ENCODE measurements at places on chromosomes 3 and 15.

DNA sequence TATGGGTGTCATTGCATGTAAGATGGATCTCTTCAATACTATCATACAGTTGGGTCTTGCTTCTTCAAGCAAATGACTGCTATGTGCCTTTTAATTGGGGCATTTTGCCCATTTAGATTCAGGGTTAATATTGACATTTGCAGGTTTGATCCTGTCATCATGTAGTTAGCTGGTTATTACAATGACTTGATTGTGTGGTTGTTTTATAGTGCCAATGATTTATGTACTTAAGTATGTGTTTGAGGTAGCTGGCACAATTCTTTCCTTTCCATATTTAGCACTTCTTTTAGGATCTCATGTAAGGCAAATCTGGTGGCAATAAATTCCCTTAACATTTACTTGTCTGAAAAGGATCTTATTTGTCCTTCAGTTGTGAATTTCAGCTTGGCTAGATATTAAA, 267.5 kb downstream of the VGLL3 start:
- DNase-seq: no peak

- DNase-seq: no peak
These were observed 22.5 kb downstream of the GPD1L start for GRCh38 chr3:32128936-32129335.

GRCh38 chr3:16456784-16457415, 56.6 kb downstream of the RFTN1 start:
- DNase-seq: no peak

DNA sequence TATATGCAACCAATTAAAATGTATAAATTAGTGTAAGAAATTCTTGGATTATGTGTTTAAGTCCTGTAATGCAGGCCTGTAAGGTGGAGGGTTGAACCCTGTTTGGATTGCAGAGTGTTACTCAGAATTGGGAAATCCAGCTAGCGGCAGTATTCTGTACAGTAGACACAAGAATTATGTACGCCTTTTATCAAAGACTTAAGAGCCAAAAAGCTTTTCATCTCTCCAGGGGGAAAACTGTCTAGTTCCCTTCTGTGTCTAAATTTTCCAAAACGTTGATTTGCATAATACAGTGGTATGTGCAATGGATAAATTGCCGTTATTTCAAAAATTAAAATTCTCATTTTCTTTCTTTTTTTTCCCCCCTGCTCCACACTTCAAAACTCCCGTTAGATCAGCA, 65.4 kb upstream of the ACAD9 start:
- DNase-seq: no peak

GRCh38 chr3:140994316-140994715, 52.7 kb downstream of the SLC25A36 start:
- DNase-seq: no peak

DNA sequence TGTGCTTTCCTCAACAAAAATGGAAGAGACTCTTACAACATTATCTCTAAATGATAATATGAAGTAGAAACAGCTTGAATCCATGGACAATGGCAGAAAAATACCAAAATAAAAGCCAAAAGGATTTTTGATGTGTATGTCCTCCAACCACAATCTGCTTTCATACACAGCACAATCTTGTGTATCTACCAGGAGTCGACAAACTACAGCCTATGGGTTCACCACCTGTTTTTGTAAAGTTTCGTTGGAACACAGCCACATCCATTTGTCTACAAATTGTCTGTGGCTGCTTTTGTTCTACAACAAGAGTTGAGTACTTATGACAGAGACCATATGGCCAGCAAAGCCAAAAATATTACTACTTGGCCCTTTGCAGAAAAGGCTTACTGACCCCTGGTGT, 88.7 kb upstream of the UBE2E2 start:
- no peak for DNase-seq

DNA sequence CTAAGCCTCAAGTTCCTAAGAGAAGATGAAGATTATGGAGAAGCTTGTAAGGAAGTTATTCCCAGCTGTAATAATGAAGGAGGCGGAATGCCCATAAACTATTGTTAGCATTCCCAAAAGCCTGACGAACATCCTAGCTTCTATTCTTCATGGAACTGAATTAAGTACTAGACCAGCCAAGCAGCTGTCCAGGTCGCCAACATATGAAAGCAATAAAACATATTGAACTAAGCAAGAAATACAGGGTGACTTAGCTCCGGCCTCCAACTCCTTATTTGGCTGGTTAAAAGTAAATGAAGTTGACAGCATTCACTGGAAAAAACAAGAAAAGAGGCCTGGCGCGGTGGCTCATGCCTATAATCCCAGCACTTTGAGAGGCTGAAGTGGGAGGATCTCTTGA, 174.0 kb upstream of the TPM1 start:
- no peak for DNase-seq

DNA sequence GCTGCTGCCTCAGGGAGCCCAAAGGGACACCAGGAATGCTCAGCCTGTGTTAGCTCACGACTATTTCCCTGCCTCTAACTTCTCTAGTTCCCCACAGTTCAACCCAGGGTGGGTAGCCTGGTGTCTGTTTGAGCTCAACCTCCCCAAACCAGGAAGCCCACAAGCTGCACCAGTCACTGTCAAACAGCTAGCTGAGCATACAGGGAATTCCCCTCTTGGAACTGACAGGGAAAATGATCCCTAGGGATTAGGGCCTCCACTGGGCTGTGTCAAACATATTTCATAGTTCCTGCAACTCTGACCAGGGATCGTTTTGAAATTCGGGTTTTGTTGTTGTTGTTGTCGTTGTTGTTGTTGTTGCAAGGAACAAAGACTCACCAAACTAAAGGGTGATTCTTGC, 147.1 kb upstream of the ICE2 start:
- no peak for DNase-seq

DNA sequence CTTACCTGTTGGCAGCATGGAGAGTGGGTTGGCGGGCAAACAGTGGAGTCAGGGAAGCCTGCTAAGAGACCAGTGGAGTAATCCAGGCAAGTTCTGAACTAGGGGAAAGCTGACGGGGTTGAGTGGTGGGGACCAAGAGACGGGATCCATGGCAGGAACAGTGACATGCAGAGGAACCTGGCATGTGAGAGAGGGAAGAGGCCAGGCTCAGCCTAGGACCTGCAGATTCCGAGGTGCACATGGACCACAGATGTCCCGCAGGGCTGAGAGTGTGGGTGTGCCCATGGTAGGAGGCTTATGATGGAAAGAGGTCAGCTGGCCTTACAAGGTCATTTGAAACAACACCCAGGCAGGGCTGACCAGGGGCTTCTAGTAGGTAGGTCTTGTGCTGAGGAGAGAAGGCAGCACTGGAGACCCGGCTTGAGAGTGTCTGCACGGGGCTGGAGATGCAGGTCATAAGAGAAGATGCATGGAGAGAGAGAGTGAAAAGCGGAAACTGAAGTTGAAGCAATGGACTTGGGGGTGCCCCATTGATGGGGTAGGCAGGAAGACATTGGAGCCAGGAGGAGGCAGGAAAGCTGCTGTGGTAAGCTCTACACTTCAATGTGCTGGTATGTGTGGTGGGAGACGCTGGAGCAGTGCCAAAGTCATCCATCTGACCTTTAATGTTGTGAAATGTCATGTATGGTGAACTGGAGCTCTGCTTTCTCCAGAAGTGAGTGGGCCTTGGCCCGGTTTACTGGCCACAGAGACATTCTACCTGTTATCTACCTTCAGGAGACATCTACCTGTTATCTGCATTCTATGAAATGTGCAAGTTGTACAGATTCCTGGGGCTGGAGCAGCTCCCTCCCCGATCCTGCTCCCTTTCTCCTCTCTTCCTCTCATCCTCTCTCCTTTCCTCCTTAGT, 4.6 kb downstream of the SPSB4 start:
- DNase-seq: no peak

DNA sequence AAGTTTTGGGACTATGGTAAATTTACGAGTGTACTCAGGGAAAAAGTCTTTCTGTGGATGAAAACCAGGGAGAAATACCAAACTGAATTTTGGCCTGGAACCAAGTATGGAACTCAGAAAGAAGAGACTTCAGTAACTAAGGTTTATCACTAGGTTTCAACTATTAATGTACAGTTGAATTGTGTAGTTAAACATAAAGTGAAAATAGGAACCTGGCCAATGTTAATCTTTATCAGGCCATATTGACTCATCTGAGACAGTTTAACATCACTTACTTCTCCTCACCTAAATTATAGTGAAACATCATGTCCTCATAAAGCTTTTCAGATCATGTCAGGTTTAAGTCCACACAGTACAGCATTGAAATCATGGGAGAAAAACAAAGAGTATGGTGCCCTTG, 197.7 kb downstream of the LSAMP start:
- DNase-seq: no peak

DNA sequence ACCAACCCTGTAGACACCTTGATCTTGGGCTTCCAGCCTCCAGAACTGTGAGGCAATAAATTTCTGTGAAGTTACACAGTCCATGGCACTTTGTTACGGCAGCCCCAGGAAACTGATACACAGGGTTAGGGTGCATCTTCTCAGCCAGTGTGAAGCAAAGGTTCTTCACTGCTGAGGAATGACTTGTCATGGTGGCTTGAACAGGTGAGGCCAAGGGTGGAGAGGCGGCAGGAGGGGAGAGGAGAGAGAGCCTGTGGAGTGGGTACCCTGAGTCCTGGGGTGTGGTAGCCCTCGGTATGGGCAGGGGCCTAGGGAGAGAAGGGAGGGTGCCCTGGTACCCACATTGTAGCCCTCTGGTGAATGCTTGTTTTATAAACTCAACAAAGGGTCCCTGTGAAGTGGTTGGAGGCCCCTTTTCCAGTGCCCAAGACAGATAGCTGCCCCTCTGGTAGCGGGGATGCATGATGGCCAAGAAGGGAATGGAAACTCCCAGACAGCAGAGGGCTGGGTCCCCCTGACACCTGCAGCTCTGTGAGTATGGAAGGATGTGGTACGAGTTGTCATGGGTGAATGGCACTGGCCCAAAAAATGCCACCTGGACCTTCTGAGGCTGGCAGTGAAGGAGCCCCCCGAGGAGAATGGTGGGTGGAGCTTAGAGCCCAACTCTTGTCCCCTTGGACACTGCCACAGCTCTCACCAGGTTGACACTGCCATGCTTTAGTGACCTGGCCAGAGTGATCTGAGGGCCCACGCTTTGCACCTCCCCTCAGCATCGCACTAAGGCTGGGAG, 49.6 kb downstream of the SPSB4 start:
- no peak for DNase-seq

DNA sequence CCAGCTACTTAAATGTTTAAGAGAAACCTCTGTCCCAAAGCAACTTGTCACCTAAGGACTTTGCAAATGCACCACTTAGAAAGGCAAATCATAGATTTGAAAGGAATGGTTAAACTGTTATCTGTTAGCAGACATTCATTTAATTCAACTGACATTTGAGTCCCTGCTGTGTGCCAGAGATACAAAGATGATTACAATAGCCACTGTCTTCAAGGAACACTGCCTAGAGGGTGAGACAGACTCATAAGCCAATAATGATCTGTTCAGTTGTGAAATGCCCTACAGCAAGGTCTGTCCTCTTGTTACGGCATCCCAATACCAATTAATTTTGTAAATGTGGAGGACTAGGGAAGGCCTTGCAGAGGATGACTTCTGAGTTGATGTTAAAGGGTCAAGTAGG, 113.1 kb downstream of the ATG7 start:
- DNase-seq: no peak

- no peak for DNase-seq
These were observed 135.2 kb upstream of the HES1 start for GRCh38 chr3:194000712-194001111.

DNA sequence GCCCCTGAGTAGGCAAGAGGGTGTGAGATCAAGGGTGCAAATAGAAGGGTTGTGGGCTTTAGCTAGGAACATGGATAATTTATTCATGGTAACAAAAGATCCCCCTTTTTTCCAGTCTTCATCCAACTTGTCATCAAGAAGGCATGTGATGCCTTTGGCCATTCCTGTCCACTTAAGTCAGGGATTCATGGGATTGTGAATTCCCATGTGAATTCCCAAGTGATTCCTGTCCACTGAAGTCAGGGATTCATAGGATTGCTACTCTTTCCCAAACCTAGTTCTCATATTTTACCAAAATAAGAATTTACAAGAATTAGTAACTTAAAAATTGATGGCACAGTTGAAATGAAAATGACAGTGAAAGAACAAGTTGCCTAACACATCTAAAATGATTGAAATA, 40.8 kb downstream of the HMG20A start:
- DNase-seq: no peak

GRCh38 chr3:12632523-12632922, 31.4 kb downstream of the RAF1 start:
- no peak for DNase-seq

- DNase-seq: no peak
These were observed 698.7 kb downstream of the FHIT start for GRCh38 chr3:60552581-60552980.

GRCh38 chr15:29593111-29593510, 229.2 kb downstream of the TJP1 start:
- no peak for DNase-seq

DNA sequence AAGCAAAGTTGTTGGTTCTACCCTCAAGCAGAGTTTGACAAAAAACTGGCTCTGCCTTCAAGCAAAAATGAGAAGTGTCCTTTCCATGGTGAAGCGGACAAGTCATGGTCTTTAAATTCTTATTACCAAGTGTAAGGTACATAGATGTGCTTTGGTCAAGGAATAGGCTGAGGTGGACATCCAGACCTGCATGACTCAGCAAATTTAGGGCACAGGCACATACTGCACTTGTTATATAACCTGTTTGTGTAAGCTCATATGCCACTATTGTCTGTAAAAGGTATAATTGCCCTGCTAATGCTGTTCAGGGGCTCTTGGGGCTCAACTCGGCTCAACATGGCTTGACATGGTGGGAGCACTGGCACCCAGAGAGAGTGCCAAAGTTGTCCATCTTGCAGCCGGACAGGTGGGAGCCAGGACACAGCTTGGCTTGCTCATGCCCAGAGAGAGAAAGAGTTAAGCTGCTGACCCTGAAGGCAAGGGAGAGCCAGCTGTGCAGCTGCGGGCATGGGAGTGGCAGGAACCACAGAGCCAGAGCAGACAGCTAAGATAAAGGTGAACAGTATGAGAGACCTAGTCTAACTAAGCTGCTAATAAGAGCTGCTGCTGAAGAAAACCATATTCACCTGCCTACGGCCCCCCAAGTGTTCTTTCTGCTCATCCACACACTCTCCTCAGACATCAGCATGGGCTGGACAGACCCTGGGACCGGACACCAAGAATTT, 17.7 kb downstream of the MCCC1 start:
- no peak for DNase-seq

- no peak for DNase-seq
These were observed 129.0 kb downstream of the TJP1 start for GRCh38 chr15:29693225-29693624.

DNA sequence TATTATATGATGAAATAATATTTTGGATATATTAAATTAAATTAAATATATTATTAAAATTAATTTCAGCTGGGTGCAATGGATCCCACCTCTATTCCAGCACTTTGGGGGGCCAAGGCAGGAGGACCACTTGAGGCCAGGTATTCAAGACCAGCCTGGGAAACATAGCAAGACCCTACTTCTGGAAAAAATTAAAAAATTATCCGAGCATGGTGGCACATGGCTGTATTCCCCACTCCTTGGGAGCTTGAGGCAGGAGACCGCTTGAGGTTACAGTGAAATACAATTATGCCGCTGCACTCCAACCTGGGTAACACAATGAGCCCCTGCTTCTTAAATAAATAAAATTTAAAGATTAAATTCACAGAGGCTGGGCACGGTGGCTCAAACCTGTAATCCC, 61.4 kb downstream of the SH3BP5 start:
- no peak for DNase-seq

Measured in KBM-7 (cell line).